NCI-H1930 (cell line): ENCODE measurements at places on chromosomes 5 and 9.
A peak's percentile ranks its signal among the peaks of the same experiment; 100 is the strongest.

DNA sequence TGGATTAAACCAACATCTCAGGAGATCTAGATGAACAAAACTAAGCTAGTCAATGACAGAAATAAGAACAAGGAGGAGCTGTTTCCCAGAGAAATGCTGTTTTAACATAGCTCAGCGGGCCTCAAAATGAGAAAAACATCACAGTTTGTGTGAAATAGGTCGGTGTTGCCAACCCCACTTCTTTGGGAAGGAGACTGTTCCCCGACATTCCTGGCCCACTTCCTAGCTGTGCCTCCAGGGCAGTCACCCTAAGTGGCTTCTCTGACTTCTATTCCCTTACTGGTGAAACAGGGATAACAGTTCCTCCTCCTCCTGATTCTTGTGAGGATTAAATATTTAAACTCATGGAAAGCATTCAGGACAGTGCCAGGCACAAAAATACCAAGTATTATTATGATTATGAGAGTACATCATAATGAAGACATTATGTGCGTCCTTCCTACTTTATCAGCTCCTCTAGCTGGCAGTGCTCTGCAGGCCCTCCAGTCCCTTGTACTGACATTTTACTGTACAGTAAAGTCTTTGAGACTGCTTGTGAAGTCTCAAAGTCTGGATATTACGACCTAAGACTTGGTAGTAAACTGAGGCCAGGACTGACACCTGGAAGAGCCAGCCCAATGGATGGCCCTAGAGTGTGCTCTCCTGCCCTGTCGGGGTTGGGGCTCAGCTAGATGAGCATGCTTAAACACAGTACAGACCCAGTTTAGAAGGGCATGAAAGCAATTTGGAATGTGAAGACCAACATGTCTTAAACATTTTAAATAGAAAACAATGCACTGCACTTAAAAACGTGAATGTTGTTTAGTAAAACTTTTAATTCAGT lies 7.3 kb downstream of the ISCA1 start:
- DNase-seq = no peak

DNA sequence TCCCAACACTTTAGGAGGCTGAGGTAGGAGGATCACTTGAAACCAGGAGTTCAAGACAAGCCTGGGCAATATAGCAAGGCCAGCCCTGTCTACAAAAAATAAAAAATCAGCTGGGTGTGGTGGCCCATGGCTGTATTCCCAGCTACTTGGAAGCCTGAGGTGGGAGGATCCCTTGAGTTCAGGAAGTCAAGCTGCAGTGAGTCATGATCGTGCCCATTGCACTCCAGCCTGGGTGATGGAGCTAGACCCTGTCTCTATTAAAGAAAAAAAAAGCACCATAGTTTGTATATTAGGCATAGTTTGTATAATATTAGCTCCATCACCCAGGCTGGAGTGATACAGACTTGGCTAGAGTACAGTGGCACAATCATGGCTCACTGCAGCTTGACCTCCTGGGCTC lies 9.6 kb upstream of the NME5 start:
- DNase-seq = no peak

- DNase-seq = no peak
Measured at GRCh38 chr5:128154943-128155342, 71.4 kb downstream of the SLC12A2 start.

DNA sequence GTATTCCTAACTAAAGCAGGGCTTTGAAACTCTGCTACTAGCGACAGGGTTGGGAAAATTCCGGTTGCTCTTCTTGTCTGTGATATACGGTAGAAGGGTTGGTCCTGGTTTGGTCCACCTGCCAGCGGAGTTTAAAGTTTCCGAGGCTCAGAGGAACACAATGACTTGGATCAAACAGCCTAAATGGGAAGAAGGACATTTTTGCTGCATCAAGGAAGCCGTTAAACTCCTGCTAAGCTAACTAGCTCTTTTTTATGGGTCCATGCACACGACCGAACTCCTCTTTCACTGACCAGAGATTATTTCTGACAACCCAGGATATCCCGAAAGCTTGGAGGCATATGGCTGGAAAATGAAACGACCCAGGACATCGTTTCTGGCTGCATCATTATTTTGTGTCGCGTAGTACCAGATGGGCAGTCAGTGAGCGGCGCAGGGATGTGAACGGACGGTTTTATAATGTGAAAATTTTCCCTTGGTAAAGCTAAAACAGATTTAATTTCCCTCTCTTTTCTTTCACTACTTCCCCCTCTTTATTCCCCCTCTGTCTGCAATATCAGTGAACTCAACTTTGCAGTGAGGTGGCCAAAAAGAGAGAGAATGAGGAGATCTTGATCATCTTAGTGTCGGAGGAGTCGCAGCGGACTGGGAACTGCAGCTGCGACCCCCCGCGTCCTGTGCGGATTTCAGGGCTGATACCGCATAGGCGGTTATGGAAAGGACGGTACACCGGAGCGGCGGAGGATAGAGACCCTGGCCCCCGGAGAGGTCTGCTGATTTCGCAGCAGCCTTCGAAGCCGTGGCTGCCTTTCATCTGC lies at the start of gene LURAP1L:
Gene LURAP1L, plus strand, starts transcription at position 160 of the 818 bp plus-strand sequence. CDS start 696 bp downstream, outside the sequence.
- DNase-seq = peak; percentile 58

GRCh38 chr9:99748676-99749075 lies 73.0 kb upstream of the NR4A3 start:
- DNase-seq = no peak

GRCh38 chr9:121786543-121786948 lies 135.1 kb downstream of the DAB2IP start:
- no peak for DNase-seq

DNA sequence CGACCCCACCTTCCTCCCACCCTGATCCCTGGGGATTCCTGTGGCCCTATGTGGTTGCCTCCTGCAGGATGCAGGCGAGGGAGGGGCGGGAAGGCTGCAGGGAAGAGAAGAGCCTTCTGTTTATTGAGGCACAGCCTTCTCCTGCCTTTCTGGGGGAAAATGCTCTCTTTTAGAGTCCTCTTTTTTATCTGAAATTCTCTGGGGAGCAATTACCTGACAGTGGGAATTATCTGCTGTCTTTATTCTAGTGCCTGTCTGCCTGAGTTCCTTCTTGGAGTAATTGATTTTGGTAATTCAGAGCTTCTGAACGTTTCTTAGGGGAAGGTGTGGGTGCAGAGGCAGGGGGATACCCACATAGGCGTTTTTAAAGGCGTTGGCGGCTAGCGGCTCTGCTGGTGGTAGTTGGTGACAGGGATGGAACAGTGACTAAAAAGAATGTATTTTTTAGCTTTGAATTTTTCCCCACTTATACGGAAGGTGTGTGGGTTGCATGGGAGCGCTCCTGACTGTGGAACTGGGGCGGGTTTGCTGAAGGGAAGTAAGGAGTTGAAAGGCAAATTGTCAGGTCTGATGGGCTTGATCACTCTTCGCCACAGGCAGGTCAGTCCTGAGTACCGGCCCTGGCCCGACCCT lies 35.2 kb upstream of the DAB2IP start:
- DNase-seq = no peak

DNA sequence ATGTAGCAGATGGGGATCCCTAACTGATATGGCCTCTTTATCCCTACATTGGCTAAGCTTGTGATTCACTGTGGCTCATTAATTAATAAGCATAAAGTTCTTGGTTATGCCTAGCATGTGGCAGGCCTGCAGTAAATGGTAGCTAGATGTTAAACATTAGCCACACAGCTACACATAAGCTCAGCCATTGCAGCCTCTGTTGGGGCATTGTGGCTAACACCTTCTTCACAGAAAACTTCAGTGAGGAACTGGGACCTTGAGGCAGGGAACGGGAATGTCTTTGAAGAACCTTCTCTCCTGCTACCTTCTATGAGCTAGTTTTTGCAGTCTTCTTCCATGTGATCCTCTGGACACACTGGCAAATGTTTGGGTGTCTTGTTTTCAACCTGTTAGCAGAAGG lies 338.2 kb downstream of the NTRK2 start:
- DNase-seq = no peak

- DNase-seq = no peak
Measured at GRCh38 chr5:65774346-65774745, 52.3 kb downstream of the NLN start.

DNA sequence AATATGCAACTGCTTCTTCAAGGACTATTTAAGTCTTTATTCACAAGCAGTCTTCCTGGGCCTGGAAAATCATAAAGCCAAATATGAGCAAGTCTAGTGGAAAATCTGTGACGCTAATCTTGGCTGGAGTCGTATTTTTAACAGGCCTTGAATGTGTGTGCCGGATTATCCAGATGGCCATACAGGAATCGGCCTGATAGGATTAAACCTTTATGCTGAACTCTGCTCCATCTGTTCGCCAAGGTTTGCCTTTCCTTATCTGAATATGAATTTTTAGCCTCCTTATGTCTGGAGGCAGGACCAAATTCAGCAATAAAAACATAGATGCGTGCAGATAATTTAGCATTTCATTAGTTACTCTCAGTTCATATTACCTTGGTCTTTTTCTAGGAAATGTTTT lies 294.5 kb downstream of the EBF1 start:
- no peak for DNase-seq

DNA sequence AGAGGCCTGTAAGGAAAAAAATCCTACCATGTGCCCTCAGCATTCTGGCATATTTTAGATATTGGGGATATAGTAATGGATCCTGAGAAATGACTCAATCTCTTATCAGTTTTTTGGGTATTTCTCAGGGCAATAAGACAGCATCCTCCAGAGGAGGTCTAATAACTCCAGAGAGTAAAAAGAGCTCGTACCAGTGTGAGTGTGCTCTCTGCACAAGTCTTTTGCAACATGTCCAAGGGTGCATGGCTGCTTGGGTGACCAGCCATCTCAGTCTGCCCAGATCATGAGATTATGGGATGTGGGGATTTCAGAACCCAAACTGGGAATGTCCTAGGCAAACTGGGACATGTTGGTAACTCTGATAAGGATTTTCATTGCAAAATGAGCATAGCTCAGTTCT lies 15.3 kb downstream of the ASPN start:
- DNase-seq = no peak

DNA sequence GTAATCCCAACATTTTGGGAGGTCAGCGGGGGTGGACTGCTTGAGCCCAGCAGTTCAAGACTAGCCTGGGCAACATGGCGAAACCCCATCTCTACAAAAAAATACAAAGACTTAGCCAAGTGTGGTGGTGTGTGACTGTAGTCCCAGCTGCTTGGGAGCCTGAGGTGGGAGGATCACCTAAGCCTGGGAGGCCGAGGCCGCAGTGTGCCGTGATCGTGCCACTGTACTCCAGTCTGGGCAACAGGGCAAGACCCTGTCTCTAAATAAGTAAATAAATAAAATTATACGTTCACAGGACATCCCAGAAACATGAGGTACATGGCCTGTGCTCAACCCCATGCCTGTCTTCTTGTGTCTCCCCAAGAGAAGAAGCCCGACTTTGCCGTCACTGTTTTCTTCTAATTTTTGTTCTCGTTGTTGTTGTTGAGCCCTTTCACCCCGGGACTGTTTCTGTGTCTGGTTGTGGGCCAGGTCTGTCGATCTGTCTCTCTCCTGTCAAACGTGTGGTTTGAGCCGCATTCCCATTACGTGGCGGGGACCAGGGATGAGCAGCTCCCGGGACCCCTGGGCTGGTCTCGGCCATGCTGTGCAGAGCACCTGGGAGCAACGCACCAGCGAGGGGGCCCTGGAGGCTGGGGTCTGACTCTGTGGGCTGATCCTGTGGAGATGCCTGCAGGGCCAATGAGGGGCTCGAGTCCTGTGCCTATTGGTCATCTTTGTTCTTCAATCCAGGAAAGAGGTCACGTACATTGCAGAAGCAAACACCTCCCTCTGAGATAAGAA lies 32.2 kb downstream of the NACC2 start:
- DNase-seq = no peak

- no peak for DNase-seq
Measured at GRCh38 chr9:28696960-28697359, 1123.7 kb upstream of the C9orf72 start.

GRCh38 chr9:120893611-120894307 lies 16.8 kb upstream of the PHF19 start:
- DNase-seq = no peak

- no peak for DNase-seq
Measured at GRCh38 chr5:163695830-163696578, 190.6 kb downstream of the MAT2B start.

- DNase-seq = no peak
Measured at GRCh38 chr9:132099741-132100407, 20.2 kb upstream of the MED27 start.

DNA sequence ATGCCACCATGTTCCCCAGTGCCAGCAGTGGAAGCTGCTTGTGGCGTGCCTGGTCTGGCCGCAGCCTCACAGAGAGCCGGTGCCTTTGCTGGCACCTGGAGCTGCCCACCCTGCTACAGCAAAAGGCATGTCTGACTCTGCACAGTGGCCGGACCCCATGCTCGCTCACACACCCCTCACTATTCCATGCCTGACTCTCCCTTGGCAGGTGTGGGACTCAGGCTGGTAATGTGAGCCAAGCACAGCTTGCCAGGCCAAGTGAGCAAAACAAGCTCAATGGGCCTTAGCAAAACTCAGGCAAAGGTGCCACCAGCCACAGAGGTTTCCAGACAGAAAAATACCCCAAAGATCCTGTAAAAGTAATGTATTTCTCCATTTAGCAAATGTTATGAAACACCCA lies 15.5 kb downstream of the GNA14 start:
- no peak for DNase-seq
